Omental fat pad (tissue), 4 donors: ENCODE measurements at places on chromosomes 5 and 9. TPM values are rescaled to one million over a fixed set of nuclear protein-coding genes. Genes with fewer than 3 reads are reported as not detected.

- no peak for DNase-seq
Observed at GRCh38 chr5:126031989-126032716, 391.1 kb upstream of the GRAMD2B start.

IFNE gene
- total RNA-seq, result 1.8 TPM

- DNase-seq, result no peak
Observed at GRCh38 chr5:33363537-33363936, 77.2 kb upstream of the TARS1 start.

DNA sequence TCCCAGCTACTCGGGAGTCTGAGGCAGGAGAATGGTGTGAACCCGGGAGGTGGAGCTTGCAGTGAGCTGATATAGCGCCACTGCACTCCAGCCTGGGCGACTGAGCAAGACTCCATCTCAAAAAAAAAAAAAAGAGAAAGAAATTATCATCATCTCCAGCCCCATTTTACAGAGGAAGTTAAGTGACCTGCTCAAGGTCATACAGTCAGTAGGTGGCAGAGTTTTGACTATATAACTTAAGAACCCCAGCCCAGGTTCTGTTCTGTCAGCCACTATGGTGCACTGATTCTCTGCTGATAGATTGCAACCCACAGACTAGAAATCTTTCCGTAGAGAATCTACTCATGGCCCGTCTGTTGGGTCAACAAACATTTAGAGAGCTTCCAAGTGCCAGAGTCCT, 25.7 kb upstream of the DENND1A start:
- no peak for DNase-seq

DNA sequence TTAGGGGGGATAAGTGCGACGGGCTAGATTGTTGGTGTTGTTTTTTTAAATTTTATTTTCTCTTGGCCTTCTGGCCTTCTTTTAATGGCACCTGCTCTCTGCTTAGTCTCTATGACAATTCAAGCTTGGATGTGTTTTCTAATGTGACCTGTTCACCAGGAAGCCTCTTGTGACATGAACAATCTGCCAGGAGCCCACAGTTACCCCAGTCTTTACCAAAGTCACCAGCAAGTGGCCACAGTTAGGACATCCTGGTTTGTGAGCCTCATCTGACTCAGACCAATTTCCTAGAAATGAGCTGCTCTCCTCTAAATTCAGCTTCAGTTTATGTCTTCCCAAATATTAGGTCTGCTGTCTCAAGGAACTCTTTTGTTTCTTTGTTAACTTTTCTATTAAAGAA, 135.8 kb downstream of the TLE4 start:
- no peak for DNase-seq

DNA sequence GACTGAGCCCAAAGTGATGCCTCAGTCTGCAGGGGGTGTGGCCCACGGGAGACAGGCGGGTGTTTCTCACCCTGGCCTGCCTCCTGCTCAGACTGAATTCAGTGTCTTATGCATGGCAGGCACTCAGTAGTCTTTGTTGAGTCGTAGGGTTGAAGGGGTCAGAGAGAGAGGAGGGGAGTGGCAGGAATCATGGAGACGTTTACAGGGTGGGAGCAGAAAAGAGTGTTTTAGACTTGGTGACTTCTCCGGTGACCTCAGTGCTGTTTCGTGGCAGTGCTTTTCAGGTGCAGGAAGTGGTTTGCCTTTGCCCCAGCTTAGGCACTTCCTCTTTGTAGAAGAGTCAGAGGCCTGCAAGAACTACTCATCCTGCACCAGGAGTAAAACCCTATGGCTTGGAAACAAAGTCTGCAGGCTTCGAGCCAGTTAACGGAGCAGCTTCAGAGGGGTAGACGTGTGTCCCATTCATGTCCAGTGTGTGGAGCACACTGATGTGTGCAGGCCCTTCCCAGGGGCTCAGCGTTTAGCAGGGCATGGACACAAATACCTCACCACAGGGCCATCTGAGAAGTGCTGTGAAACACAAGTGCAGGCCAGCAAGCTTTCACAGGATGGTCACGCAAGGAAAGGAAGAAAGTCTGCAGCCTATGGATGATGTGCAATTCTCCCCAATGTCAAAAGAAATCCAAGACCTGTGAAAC, 24.5 kb upstream of the SEMA4D start:
- DNase-seq, result no peak

DNA sequence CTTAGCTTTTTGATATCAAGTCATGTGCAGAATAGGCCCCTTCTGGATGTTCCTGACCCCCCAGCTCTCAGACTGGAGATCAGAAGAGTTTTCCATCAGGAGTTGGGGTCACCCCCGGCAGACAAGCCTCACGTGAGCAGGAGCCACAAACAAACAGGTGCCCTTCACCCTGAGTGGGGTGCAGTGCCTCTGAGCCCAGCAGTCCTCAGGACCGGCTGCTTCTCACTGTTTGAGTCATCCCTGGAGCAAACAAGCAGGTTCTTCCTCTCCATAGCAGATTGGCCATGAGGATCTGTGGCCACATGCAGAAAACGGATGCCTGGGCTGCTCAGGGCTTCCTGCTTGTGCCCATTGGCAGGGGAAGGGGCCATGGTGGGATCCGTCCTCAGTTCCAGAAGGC, 47.0 kb downstream of the LRSAM1 start:
- no peak for DNase-seq

GRCh38 chr9:74083681-74084433, 413.3 kb upstream of the RORB start:
- DNase-seq, result no peak

RNF130 gene
- total RNA-seq, result 165 TPM

- no peak for DNase-seq
Observed at GRCh38 chr5:112958093-112959088, 18.2 kb upstream of the DCP2 start.

PCDHGB2 gene
- 3.7 TPM for total RNA-seq

GRCh38 chr9:28121366-28121765, 548.1 kb upstream of the C9orf72 start:
- DNase-seq, result no peak

- no peak for DNase-seq
Observed at GRCh38 chr5:55231029-55231918, 2.1 kb downstream of the CCNO start.

DPP7 gene
- 131 TPM for total RNA-seq

ANKRD20A1 gene
- 1.3 TPM for total RNA-seq

GRCh38 chr5:15752663-15753285, 252.8 kb downstream of the FBXL7 start:
- DNase-seq, result no peak

BASP1 gene
- total RNA-seq, result 53.9 TPM

PCDH12 gene
- 4.2 TPM for total RNA-seq

CDC26 gene
- total RNA-seq, result 25.5 TPM

DNA sequence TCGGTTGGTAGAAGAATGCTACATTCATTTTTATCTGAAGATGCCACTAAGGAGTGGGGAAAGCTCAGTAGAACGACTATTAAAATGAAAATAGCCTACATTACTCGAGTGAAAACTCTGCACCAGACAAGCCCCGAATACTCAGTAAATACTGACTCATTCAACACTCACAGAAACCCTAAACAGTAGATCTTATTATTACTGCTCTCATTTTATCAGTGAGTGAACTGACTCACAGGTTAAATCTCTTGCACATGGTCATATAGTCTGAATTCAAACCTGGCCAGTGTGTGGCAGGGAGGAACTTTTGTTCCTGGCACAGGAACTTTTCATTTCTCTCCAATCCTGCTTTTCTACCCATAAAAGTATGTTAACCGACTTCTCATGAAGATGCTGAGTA, 9.6 kb upstream of the PAPPA start:
- DNase-seq, result no peak

DNA sequence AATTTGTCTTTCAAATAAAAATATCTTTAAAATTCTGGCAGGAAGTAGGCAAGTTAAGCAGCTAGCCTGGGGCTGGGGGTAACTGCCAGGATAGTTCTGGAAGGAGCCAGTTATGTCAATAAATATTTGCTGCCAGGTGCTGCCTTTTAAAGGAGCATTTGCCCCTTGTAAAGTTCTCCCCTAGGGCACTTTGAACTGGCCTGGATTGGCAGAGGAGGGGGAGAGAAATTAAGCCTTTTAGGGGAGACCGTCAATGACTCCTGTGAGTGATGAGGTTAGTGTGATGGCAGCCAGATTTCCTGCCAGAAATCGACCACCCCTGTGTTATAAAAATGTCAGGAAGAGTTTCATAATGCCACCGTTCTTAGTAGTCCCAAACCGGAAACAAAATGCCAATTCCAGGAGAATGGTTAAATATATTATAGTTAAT, 89.8 kb upstream of the ELL2 start:
- DNase-seq, result no peak

- no peak for DNase-seq
Observed at GRCh38 chr5:76964060-76964459, 11.2 kb downstream of the CRHBP start.

GABRB2 gene
- 8.0 TPM for total RNA-seq

MRPL50 gene
- 9.9 TPM for total RNA-seq

FRMD3 gene
- total RNA-seq, result 47.1 TPM

TAF11L14 gene
- total RNA-seq, result not detected

DNA sequence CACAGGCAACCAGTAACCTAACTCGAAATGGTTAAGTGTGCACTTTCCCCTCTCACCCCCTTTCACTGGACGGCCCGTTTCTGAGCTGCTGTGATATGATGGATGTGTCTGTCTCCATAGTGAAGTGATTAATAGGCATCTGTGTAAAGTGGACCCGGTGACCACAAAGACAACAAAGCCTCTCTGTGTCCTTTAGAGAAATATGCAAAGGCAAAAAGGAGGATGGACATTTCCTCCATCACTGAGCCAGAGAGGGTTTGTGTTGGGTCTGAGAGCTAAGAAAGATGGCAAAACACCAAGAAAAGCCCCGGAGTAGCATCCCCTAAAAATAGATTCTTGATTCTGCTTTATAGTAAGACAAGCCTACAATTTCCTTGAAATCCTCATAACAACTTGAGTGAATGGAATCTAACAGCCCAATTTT, 120.6 kb downstream of the SEMA6A start:
- DNase-seq, result no peak

DNA sequence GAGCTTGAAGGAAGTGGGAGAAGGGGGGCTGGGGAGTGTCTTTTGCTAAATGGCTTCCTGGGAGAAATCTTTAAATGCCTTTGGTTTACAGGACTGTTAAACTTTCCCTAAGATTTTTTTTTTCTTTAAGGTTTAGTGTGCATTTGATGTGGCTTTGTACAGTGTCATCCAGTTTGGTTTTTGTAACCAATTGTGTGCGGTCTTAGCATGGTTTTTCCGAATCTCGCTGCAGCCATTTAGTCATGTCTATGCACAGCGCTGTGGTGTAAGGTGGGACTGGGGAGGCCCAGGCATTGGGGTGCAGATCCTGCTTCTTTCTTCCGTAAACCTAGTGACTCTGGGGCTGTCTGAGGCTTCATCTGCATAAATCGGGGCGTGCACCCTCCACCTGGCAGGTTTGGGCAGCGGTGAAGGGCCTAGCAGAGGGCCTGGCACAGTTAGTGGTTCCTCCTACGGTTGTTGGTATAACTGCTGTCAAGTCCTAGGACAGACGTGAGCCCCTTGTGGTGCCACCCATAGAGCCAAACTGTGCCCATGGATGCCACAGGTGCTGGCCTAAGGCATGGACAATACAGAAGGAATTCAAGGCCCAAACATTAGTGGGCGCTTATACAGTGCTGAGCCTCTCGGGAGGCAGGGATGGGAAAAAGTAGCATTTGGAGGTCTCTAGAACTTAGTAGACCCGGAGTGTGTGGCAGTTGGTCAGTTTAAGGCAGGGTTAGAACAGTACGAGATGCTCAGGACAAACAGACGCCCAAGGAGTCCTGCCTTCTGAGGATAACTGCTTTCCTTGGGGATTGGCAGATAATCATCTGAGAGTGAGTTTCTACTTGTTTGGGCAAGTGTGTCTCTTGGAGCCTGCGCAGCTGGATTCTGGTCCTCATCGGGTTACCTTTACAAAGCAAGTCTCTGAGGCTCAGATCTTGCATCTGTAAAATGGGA, 1.5 kb downstream of the PRRC2B start:
- DNase-seq, result no peak

- DNase-seq, result no peak
Observed at GRCh38 chr9:32502464-32502863, 23.5 kb downstream of the RIGI start.

- no peak for DNase-seq
Observed at GRCh38 chr9:111965566-111966019, 69.0 kb downstream of the UGCG start.

SPATA31D4 gene
- not detected for total RNA-seq

SLC25A2 gene
- 0.46 TPM for total RNA-seq

DNA sequence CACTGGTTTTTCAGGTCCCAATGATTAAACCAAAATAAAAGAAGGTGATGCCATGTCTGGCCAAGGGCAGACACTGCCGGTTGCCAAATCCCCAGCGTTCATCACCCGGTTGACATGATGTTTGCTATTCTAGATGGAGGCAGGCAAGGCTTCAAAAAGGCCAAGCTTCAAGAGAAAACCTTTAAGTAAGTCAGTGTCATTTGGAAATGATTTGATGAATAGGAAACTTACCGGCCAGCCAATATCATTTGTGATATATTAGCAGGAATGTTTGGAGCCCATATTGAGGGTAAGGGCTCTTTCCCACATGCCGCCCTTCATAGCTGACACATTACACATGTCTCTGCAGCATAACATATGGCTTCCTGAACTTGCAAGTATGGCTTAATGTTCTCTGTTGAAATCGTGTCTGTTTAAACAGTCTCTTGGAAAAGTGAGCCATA, 89.5 kb upstream of the TTC23L start:
- no peak for DNase-seq

DNA sequence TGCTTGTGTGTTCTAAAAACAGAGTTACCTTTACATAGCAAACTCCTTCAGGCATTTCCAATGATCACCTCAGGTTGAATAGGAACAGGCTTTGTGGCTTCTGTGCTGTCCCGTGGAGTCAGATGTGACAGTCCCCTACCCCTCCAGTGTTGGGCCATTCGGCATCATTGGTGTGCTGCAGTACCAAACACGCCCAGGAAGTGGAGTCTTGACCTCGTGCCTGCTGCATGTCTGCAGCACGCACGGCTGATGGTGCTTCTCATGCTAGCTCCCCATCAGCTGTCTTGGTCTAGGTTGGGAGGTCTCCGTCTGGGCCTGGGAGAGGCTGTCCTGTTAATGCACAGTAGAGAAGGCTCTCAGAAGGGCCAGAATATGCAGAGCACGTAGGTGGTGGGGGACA, 42.5 kb upstream of the PHF2 start:
- no peak for DNase-seq

- DNase-seq, result no peak
Observed at GRCh38 chr5:172454358-172455086, at the start of gene SH3PXD2B. Gene SH3PXD2B, minus strand, starts transcription at chr5:172454525. Its CDS starts 173 bp downstream, at chr5:172454352.

IL13 gene
- not detected for total RNA-seq
